EL (cell line): ENCODE measurements at places on chromosomes 5 and 9.

DNA sequence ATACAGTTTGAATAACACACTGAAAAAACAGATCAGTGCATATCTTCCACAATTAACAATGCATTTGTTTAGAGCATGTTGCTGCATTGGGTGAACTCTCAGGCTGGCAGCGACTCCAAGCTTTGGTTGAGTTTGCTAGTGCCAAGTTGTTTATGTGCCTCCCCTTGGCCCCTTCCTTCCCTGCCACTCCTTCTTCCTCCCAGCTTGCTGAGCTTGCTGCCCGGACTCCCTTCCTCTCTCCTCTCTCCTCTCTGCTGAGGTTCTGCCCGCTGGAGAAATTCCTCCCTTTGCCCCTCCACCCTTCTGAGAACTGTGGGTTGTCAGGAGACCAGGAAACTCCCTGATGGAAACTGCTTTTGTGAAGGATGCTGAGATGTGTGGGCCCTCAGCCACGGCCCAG, 247.3 kb downstream of the PDZD2 start:
- no peak for DNase-seq

DNA sequence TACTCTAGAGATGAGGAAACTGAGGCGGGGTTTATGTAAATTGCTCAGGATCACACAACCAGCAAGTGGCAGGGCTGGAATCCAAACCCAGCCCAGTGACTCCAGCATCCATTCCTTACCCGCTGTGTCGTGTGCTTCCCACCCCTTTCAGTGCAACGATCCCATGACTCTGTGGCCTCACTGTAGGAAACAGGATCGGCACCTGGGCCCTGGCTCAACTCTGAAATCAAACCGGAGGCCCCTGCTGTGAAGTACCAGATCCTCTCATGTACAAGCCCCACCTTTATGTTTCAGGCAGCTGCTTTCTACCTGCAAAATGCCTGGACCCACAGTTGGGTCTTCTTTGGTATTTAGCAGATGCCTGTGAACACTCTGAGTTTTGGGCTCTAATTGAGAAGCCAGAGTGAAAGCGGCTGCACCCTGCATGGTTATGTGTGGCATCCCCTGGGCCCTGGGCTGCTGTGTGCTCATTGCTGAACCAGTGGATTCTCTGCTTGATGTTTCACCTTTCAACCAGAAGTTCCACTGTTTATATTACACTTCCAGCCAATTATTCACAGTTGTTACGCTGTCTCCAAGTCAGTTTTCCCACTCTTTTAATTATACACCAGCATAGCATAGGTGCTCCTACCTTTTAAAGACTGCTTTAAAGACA, 36.7 kb downstream of the ABLIM3 start:
- DNase-seq = no peak

DNA sequence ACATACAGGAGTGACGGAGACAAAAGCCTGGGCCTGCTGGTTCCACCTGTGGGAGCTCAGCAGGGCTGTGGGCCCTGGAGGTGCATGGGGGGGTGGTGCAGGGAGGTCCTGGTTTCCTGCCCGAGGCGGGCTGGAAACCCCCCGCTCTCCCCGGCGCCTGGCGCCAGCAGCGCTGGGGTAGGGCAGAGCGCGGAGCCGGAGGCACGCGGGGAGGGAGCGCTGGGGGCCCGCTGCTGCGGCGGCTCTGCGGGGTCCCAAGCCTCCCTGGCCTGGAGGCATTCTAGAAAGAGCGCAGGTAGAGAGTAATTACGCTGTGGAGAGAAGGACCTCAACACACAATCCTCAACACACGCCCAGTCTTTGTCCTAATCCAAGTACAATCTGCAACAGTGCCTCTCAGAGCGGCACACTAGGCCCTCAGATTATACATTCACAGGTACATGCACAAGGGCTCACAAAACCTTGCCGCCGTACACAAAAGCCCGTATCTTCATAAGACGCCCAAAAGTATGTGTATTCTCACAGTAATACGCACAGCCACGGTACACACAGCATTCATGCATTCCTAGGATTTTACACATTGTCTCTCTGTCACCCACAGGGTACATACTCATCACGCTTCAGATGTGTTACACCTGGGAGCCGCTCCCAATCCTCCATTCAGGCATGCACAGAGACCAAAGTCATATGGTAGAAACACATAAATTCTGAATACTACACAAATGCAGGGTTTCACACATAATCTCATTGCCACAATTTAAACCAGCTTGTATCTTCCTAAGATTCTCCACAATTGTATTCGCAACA, 2.1 kb upstream of the HAND1 start:
- no peak for DNase-seq

- DNase-seq = no peak
Observed at GRCh38 chr9:124429530-124429867, 14.3 kb upstream of the PSMB7 start.

DNA sequence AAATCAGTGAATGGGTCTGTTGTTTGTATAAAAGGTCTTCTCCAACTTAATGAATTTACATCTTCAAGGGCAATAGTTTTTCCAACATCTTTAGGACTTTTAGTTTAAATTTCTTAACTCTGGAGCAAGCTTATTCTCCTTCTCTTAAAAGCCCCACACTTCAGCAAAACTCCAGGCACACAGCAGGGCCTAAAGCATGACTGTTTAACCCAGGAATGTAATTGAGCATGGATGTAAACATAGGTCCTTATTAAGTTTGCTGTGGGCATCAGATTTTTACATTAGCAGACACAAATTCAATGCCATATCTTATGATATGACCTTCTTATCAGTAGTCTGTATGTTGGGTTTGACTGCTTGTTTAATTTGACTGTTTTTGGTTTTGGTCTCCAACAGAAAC, 78.9 kb downstream of the ABCA1 start:
- DNase-seq = no peak

- DNase-seq = no peak
Observed at GRCh38 chr5:65854925-65855324, 71.5 kb upstream of the ERBIN start.

DNA sequence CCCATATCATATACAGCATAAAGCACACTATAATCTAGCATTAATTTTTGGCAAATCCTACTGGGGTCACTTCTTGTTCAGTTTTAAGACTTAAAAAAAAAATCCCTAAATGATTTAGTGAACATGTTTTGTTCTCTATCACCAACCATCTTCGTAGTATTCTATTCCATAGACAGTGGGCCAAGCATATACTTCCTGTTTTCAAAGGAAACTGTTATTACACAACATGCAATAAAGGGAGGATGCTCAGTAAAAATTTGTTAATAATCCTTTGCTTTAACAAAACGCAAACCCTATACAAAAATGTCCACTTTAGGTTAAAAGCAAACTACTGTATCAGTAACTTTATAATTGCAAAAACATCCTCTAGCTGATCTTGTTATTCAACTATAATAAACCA, 13.0 kb downstream of the CCNH start:
- no peak for DNase-seq

DNA sequence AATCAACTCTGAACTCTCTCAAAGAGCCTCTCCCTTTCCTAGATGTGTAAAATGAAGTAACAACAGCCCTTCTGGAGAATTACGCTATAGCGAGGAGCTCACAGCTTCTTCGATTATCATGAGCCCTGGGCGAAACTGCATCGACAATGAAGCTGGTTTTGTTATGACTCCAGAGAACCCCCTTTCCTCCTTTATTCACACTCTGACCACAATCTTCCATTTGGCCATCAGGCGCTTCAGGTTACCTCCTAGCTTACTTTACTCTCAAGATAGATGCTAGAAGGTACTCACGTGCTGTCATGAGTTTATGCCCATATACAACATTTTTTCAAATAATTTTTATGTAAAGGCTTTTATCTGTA, 362.7 kb upstream of the RFX3 start:
- no peak for DNase-seq

DNA sequence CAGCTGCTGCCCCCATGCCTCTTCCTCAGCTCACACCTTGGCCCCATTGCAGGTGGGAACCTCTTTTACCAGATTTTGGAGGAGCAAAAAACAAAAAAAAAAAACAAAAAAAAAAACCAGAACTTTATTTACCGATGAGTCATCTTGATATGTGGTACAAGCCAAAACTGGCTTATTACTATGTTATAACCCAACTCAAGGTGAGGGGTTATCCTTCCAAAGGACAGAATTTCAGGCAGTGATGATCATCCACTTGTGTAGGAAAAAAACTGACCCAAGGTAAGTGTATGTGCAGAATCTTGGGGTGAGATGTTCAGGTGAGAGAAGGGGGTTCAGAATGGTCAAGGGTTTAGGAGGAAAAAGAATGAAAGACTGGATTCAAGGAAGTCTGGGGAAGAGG, 142.6 kb upstream of the FST start:
- DNase-seq = no peak

GRCh38 chr5:59245198-59245597, 648.3 kb downstream of the PDE4D start:
- DNase-seq = no peak

- no peak for DNase-seq
Observed at GRCh38 chr9:112127281-112127680, 47.8 kb downstream of the SUSD1 start.

DNA sequence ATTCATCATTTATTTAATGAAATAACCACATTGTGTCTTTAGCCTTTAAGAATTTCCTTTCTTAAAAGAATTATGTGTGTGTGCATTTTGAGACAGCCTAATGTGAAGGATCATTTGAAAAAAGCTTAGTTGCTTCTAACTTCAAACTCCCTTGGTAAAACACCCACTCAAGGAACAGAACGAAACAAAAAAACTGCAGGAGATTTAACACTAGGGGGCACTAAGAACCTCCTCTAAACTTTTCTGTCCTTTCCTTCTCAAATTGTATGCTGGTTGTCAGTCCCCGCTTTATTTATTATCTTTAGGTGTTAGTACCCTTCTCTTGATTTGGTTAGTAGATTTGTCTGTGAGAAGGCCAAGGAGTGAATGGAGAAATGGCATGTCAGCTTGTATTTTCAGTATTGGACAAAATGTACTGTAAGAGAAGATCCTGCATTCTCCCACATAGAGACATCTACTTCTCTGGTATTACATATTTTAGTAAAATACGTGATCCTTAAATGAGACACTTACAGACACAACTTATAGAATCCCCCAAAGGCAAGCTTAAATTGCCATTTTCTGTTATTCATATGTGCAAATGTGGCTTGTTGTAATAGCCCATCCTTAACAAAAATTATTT, 229.7 kb downstream of the MRPS30 start:
- peak; percentile 0 for DNase-seq

GRCh38 chr5:178078197-178079010, 34.9 kb upstream of the N4BP3 start:
- DNase-seq = peak; percentile 94

DNA sequence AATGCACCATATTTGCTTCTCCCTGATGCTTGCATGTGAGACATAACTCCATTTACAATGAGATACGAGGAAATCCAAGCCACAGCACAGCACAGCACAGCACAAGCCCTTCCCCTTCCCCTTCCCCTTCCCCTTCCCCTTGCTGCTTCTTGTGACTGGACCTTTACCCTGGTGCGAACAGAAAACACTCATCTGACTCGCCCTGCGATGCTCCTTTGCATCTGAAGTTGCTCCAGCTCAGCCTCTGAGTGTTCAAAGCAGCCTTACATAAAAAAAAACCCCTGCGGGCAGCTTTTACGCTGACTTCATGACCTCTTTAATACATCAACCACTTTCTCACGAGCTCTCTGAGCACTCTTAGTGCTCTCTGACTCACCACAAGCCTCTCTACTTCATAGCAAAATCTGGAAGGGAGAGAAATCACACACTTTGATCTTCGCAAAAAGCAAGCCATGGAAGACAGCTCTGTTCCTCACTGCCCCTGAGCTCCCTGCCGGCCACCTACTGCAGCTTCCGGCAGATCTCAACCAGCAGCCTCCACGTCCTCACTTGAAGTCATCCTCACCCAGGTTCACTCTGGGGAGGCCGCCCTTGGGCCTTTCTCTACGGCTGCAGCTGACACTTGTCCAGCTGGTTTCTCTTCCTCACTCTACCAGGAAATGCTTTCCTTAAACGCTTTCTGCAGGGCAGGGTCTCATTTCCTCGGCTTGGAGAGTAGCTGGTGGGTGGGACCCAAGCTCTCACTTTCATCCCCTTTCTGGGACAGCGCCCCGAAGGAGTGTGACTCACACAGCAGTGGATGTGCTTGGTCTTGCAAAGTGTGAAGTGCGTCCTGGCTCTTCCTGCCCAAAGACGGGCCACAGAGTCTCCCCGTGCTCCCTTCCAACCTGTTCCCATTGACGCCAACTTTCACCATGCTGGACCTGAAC, 5.3 kb downstream of the SLC34A1 start:
- peak; percentile 97 for DNase-seq

DNA sequence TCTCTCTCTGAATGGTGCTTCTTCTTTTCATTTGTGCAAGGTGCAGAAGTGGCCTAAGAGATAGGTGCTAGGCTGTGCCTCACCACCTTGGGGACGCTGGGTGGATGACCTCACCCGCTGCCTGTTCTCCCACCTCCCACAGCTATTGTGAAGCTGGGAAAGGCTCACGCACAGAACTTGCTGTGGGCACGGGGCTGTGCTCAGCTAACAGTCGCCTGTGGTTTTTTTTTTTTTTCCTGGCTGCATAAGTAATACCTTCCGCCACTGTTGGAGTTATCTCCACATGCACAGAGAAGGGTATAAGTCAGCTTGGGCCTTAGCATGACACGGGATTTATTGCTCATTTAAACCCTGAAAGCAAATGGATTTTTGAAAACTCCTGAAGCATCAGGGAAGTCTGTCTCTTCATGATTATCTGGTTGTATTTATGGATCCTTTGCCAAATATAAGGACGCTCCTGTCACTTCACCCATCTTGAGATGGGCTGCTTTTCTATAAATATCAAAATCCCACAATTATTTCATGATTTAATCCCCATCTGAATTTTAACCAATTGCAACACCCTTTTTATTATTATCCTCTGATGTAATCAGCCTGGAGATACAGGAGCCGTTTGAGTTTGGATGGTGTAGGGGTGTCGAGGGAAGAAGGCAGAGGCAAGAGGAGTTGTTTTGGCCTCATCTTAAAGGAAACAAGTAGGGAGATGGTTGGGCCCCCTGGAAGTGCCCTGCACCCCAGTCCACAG, 9.0 kb downstream of the DBH start:
- DNase-seq = no peak

- no peak for DNase-seq
Observed at GRCh38 chr9:99778836-99779235, 42.8 kb upstream of the NR4A3 start.

DNA sequence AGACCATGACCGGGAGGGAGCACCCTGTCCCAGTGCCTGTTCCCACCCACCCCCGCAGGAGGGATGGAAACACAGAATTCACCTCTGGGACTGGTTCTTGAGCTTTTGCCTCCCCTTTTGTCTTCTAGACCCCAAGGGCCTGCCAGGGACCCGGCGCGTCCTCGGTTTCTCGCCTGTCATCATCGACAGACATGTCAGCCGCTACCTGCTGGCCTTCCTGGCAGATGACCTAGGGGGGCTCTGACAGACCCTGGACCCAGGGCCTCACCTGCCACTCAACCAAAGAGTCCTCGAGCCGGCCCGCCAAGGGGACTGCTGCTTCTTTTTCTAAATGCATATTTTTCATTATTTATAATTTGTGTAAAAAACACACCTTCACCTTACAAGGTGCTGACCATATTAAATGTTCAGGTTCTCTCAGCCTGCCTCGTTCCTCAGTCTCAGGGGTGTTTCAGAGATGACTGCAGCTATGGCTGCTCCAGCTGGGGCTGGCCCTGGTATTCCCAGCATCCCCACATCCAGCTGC, 16.9 kb downstream of the CARD19 start:
- no peak for DNase-seq

GRCh38 chr5:160743027-160743426, 109.0 kb downstream of the ATP10B start:
- no peak for DNase-seq
